ENCODE measurements at places on chromosomes 2 and 18.

DNA sequence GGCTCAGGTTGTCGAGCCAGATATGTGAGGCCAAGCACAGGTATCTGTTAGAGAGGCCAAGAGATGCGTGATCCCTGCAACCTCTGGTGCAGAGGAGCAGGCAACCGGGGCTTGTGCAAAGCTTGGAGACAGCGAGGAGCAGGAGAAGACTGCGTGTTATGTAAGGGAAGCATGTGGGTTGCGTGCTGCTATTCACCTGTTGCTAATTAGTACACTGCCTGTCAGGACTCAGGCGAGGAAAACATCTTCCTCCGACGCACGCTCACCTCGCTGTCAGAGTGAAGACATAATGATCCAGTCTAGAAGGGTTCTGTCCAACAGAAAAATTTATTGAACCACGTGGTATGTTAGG is 102.5 kb downstream of the HNRNPLL start:
- DNase-seq: no peak

DNA sequence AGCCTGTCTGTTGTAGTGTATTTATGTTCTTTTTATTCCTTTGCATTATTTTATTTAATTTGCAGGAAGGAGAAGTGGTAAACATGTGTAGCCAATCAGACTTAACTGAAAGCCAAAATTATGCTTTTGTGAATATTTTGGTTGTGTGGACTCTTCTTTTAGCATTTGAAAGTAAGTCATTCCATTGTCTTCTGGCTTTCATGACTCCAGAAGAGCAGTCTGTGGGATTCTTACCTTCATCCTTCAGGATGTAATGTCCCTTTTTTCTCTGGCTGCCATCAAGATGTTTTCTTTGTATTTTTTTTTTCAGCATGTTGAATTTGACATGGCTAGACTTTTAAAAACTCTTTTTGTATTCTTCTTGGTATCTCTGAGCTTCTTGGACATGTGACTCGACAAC is 895.2 kb upstream of the ZEB2 start:
- DNase-seq: no peak

GRCh38 chr2:168698969-168699368 is 103.5 kb upstream of the NOSTRIN start:
- DNase-seq: no peak

DNA sequence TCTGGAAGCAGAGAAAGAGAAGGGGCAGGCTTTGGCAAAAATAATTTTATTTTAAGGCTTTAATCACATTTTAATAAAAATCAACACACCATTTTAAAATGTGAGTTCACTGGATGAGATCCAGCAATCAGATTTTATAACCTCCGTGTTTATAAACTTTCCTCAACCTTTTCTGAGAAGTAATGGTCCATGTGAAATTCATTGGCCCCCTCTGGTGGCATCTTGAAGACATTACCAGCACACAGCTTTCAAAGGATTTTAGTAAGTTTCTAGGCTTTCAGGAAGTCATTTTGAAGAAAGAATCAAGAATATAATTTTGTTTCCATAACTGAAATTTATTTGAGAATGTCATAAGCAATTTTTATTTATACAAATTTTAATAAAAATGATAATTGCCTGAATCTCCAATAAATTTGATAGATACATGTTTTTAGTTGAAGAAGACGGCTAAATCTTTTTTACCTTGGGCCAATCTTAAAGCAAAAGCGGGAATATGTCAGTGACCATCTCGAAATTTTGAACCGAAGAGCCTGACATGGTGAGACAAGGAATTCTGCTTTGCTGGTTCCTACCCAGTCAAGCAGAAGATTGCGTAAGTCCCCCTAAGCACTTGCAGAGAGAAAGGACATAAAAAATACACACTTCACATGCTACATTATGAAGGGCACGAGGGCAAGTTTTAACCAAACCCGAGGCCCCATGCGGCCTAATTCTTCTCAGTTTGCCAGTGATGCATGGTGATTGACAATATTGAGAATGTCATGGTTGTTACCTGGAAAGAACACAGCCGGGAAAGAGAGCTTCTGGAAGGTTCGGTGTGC is 128.4 kb upstream of the CBLN2 start:
- DNase-seq: no peak

GRCh38 chr2:174716785-174717184 is 47.5 kb downstream of the CHRNA1 start:
- no peak for DNase-seq

GRCh38 chr2:138853296-138853695 is 73.1 kb upstream of the NXPH2 start:
- DNase-seq: no peak

DNA sequence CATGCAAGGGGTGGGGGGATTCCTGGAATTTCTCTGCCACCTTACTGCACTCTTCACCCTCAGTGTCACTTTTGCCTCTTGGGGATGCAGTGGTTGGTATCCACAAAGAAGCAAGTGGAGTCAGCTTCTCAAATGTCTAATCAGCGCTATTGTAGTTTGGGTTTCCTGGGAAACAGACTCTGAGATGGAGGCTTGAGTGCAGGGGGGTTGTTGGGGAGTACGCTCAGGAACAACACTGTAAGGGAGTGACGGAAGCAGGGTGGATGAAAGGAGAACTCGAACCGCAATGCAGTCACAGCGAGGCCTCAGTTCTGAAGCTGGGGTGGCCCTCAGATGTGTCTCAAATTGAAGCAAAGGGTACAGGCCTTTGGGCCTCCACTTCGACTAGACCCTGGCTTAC is 73.6 kb upstream of the EPC2 start:
- DNase-seq: no peak

- DNase-seq: no peak
Measured at GRCh38 chr2:201203916-201204654, 21.1 kb downstream of the CASP10 start.

GRCh38 chr2:26801328-26801727 is 15.5 kb downstream of the CENPA start:
- no peak for DNase-seq

- no peak for DNase-seq
Measured at GRCh38 chr2:137287913-137288639, 522.7 kb downstream of the THSD7B start.

GRCh38 chr2:214226061-214226460 is 184.8 kb upstream of the VWC2L start:
- DNase-seq: no peak

GRCh38 chr2:54680397-54681041 is 42.9 kb upstream of the EML6 start:
- no peak for DNase-seq

GRCh38 chr2:120750488-120751210 is 15.0 kb downstream of the GLI2 start:
- DNase-seq: no peak

GRCh38 chr2:232592772-232593395 is 40.5 kb upstream of the EFHD1 start:
- no peak for DNase-seq

GRCh38 chr2:236583621-236584203 is 14.1 kb downstream of the ACKR3 start:
- DNase-seq: no peak

DNA sequence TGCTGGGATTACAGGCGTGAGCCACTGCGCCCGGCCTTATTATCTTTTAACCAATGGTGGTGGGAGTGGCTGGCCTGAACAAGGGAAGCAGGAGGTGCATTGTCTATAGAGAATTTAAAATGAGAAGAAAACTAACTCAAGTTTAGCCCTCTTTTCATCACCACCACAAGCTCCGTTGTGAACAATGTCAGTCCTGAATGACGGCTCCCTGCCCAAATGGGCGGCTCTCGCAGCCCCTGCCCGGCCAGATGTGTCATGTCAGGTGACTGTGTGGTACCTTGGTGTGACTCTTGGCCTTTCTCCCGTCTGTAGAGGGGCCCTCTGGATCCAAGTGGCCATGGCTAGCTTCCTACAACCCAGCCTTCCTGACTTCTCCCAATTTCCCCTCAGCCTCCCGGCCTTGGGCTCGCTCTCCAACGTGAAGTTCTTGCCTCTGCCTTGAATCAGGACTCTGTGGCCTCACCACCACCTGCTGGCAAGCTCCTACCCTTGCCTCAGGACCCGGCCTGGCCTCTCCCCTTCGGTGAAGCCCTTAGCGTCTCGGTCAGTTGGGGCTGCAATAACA is 67.6 kb downstream of the LONRF2 start:
- no peak for DNase-seq

DNA sequence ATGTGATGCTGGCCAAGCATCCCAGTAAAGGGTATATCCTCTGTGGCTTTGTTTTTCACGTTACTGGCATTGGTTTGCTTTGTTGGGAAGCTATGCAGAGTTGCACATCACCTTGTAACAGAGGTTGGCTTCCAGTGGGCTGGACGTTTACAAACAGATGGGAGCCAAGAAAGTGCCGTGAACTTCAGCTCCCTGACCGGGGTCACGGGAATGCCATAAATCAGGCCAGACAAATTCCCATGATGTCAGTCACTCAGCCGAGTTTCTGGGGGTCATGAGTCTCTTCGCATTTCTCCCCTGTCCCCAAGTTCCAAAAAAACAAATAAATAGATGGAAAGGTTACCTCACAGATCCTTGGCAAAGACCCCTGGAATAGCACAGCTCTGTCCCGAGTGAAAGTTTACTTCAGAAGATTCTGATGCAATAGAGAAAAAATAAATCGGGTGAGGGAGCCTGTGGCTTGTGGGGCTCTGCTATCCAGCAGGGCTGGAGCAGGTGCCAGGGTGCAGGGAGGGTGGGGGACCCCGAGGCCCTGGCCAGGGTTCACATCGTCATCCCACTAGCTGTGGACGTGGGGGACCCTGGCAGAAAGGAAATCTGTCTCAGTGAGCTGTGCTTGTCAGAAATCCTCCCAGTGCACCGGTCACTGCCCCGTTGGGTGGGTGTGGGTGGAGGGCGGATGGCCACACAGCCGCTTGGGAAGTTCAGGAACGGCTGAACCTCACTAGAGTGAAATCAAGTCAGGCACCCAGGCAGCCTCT is 27.8 kb downstream of the TWIST2 start:
- DNase-seq: no peak

DNA sequence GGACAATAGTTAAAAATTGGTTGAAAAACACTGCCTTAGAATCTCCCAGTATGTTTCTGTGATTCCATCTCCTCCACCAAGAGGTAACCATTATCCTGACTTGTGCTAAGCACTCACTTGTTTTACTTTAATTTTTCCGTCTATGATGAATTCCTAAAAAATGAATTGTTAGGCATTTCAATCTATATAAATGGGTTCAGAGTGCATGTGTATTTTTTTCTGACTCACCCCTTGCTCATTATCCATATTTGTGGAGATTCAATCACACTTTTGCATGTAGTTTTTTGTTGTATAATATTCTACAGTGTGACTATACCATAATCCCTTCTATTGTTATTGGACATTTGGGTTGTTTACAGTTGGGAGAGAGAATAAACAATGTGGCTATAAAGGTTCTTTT is 1.3 kb downstream of the NDUFB3 start:
- DNase-seq: no peak

DNA sequence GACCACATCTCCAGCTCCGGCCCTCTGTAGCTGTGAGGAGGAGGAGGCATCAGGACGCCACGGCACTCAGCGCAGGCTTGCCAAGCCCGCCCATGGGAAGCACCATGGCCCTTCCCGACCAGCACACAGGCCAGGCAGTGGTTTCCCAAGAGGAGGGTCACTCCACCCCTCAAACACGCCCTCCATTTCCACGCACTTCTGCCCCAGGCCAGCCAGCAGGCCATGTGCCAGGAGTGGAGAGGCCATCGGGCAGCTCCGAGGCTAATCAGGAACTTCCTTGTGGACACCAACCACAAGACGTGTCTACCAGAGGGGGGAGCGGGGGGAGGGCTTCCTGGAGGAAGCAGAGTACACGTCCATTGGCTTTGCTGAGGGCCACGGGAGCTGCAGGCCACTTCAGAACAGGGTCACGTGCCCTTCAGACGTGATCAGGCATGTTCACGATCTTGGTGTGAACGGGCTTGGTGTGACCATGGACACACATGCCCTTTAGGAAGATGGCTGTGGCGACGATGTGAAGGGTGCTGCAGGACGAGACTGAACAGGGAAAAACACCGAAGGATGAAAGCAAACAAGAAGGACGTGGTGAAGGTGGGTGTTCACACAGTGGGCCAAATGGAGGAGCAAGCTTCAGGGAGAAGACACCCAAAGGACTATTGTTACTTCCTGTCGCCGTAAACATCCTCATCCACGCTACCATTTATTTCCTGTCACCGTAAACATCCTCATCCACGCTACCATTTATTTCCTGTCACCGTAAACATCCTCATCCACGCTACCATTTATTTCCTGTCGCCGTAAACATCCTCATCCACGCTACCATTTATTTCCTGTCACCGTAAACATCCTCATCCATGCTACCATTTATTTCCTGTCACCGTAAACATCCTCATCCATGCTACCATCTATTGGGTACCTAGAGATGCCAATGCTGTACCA is 6.5 kb upstream of the MTERF4 start:
- DNase-seq: no peak

- no peak for DNase-seq
Measured at GRCh38 chr2:187312718-187313282, 135.3 kb downstream of the CALCRL start.

DNA sequence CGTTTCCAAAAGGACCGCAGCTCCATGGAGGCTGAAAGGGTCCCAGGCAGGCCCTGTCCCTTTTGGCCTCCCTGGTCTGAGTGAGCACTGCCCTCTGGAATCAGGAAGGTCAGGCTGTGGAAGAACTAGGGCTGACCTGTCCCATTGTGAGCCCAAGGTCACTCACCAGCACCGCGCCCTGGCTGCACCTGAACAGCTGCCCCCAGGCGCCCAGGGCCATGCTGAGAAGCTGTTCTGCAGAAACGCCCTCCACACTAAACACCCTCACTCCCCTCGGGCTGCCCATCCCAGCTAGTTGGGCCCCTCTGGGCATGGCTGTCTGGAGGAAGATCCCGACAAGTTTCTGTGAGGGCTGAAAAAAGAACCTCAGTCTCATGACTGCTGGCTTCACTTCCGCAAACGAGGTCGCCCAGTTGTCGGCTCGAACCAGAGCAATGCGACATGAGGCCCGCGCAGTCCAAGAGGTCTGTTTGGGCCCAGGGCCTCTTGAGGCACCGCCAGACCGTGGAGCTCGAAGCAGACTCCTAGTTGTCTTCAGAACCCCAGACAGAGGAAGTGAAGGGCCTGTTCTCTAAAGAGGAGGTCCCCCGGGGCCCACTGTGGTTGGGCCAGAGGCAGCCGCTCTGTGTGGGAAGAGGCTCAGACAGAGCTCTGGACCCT is 64.4 kb downstream of the INPP5D start:
- DNase-seq: no peak

DNA sequence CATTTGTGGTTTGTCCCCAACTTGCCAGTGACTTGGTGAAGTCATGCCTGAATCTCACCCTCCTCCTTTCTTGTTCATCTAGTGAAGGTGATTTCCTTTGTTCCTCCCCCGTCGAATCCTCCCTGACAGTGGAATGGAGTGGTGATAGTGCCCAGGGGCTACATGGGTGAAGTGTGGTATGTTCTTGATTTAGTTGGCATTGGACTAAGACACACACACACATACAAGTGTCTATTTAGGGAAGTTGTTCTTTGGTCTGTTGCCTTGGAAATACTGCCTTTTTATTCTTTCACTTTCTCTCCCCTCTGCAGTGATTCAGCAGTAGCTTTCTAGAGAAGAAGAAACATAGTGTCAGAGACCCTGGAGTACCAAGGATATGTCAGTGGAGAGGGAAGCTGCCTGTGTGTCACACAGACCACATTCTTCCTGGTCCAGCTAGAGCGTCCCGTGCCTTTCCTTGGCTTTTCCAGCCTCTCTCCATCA is 10.9 kb downstream of the INPP4A start:
- DNase-seq: no peak
